ENCODE measurements at places on chromosomes 2 and 18. TPM values are rescaled to one million over a fixed set of nuclear protein-coding genes. Genes with fewer than 3 reads are reported as not detected.

GRCh38 chr2:96308248-96308647 lies 2.9 kb upstream of the SNRNP200 start:
- H3K36me3 ChIP-seq, result peaks cover 27% of the 10 kb centered on the region
- no peaks in the 10 kb centered on the region for H3K27me3 ChIP-seq
- no peak for DNase-seq
- H3K27ac ChIP-seq, result no peak overlapping the region
- H3K4me3 ChIP-seq, result no peak overlapping the region

DNA sequence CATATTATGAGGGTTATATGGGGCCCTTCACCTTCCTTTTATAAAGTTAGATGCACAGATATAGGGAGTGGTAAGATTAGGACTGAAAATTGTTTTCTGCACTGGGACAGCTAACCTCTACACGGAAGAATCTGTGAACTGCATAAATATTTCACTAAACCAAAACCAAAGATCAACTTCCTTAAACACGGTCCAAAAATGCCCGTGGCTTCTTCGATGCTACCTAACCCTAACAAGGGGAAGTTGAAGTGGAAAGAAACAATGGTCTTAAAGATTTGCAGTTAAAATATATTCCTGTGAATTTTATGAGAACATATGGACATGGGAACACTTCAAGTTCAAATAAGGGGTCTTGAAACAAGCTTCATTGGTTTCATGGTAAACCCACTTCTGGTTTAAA lies 33.3 kb upstream of the PAX3 start:
- H3K4me1 ChIP-seq, result no peaks in the 10 kb centered on the region
- H3K36me3 ChIP-seq, result no peaks in the 10 kb centered on the region
- no peak overlapping the region for H3K27ac ChIP-seq
- no peak overlapping the region for H3K4me3 ChIP-seq
- no peaks in the 10 kb centered on the region for H3K27me3 ChIP-seq
- DNase-seq, result no peak

GRCh38 chr18:42305869-42306593 lies 351.0 kb downstream of the PIK3C3 start:
- peaks cover 8% of the 10 kb centered on the region for H3K27me3 ChIP-seq
- no peak overlapping the region for H3K4me3 ChIP-seq
- no peaks in the 10 kb centered on the region for H3K36me3 ChIP-seq
- no peak overlapping the region for H3K27ac ChIP-seq
- H3K4me1 ChIP-seq, result no peaks in the 10 kb centered on the region

DNA sequence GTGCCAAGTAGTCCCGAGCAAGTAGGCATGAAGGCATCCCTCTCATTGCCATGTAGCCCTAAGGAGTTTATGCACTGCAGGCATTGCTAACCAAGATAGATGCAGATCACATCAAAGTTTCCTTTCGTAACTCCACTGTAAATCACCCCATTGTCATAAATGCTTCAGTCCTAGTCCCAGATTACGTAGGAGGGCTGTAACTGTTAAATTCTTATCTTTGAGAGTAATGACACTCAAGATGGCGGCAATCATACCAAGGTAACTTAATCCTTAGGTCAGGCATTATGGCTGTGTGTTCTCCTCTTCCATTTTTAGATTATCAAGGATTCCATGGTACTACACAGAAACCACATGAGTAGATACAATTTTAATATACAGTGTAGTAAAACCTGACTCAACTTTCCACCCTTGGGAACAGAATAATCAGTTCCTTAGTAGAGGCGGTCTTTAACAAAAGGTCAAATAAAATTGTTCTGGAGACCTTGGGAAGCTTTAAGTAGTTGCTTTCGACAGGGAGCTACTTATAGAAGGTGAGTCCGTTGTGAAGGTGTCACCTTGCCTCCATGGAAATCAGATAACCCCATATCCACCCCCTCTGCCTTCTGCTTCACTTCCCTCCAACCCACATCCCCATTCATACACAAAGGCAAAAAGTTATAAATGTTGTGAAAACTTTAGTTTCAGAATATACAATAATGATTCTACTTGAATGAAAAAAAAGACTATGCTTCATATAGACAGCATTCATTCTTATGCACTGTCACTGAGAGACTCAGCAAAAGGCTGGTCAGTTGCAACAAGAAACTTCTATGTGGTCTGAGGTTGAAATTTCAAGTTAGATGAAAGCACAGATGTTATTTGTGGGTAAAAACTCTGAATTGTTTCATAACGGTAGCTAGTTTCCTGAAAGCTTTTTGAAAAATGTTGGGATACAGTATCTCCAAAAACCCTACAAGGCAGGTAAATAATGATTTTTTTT lies 64.8 kb upstream of the GALNT5 start:
- peaks cover 16% of the 10 kb centered on the region for H3K4me1 ChIP-seq
- no peak overlapping the region for H3K4me3 ChIP-seq
- H3K27me3 ChIP-seq, result no peaks in the 10 kb centered on the region
- no peaks in the 10 kb centered on the region for H3K36me3 ChIP-seq
- DNase-seq, result no peak

DNA sequence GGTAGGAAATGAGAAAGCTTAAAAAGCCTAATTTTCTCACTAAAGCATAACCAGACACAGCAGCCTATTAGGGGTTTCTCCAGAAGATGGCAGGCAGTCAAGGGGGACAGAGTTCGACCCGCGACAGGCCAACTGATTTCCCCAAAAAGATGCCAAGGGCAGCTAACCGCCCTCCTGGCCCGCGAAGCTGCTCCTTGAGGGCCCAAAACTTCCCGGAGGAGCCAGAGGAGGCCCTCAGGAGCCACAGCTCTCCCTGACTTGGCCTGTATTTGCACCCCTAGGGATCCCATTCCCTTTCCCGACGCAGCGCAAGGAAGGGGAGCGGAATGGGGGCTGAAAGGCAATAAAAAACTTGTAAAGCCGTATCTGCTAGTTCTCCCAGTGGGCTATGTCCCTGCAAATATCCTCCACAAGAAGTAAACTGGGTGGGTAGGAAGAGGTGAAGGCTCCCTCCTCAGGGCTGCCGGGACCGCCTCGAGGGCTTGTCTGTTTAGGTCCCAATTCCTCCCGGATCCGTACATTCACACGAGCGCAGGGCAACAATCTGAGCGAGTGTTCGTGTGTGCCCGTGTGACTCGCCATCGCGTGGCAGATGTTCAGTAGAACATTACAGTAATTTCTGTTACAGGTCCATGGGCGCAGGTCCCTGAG lies 756 bp upstream of the NAGK start:
- peaks cover 31% of the 10 kb centered on the region for H3K4me1 ChIP-seq
- no peak for DNase-seq

DNA sequence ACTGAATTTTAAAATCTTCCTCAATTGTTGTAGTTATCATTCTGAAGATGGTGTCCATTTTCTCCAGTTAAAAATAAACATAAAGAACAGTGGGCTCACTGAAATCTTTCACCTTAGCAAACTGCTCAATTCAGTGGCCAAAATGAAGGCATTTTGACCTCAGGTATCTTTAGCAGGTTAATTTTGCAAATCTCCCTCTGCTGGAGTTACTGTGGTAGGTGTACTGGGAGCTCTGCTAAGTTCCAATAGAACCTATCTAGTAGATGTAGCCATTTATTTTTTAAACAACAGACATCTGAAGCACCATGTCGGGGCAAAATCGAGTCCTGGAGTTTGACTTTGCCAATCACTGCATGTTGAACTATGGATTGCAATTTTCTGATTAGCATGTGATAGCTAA lies 177.1 kb downstream of the IRS1 start:
- DNase-seq, result no peak
- no peaks in the 10 kb centered on the region for H3K27me3 ChIP-seq
- no peak overlapping the region for H3K4me3 ChIP-seq
- H3K36me3 ChIP-seq, result no peaks in the 10 kb centered on the region
- H3K27ac ChIP-seq, result no peak overlapping the region
- peaks cover 29% of the 10 kb centered on the region for H3K4me1 ChIP-seq

- no peaks in the 10 kb centered on the region for H3K4me1 ChIP-seq
- peaks cover 75% of the 10 kb centered on the region for H3K27me3 ChIP-seq
- no peaks in the 10 kb centered on the region for H3K36me3 ChIP-seq
- H3K27ac ChIP-seq, result no peak overlapping the region
- H3K4me3 ChIP-seq, result no peak overlapping the region
Measured at GRCh38 chr2:109411640-109412325, 202.0 kb downstream of the SEPTIN10 start.

DNA sequence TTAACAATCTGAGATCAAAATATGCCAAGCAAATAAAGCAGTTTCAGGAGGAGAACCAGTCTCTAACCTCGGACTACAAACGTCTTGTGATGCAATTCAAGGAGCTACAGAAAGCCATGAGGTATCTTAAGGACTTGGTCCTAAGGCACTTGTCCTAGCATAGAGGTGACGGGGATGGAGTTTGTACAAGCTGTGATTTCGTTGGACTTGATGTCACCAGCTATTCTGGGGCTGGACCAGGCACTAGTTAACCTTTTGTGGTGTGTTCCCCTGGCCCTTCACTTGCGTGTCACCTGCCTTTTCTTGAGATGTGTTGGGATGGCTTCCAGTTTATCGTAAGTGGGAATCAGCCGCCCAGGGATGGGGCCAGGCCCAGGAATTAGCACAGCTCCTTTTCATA lies 33.7 kb downstream of the OTOF start:
- no peak for DNase-seq
- H3K27me3 ChIP-seq, result no peaks in the 10 kb centered on the region
- no peaks in the 10 kb centered on the region for H3K36me3 ChIP-seq
- no peaks in the 10 kb centered on the region for H3K4me1 ChIP-seq
- no peak overlapping the region for H3K27ac ChIP-seq

DNA sequence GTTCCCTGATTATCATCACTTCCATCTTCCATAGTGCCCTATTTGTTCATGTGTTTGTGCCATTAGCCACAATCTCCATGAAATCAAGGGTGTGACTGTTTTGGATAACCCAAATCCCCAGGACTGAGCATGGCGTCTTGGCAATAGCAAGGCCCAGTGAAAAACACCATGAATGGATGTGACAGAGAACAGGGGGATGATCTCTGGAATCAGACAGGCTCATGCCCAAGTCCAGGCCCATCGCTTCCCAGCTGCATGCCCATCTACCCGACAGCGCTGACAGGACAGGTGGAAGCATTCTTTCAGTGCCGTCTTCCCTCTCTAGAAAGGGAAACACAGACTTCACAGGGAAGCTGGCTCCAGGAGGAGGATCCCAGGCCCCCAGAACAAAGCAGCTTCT lies 50.0 kb downstream of the HDLBP start:
- H3K4me3 ChIP-seq, result no peak overlapping the region
- H3K27me3 ChIP-seq, result no peaks in the 10 kb centered on the region

GRCh38 chr2:235908826-235909225 lies 259.4 kb downstream of the GBX2 start:
- no peaks in the 10 kb centered on the region for H3K27me3 ChIP-seq
- H3K4me3 ChIP-seq, result no peak overlapping the region
- no peak for DNase-seq
- H3K36me3 ChIP-seq, result peaks cover 4% of the 10 kb centered on the region
- H3K27ac ChIP-seq, result no peak overlapping the region
- H3K4me1 ChIP-seq, result no peaks in the 10 kb centered on the region

GRCh38 chr2:169221745-169222369 lies 140.5 kb downstream of the LRP2 start:
- no peaks in the 10 kb centered on the region for H3K4me1 ChIP-seq
- no peak overlapping the region for H3K4me3 ChIP-seq
- no peak for DNase-seq
- no peak overlapping the region for H3K27ac ChIP-seq
- H3K27me3 ChIP-seq, result no peaks in the 10 kb centered on the region

GRCh38 chr18:21129566-21130216 lies 18.1 kb upstream of the ROCK1 start:
- H3K4me3 ChIP-seq, result no peak overlapping the region
- no peaks in the 10 kb centered on the region for H3K27me3 ChIP-seq
- no peaks in the 10 kb centered on the region for H3K4me1 ChIP-seq
- no peak overlapping the region for H3K27ac ChIP-seq
- DNase-seq, result no peak

DNA sequence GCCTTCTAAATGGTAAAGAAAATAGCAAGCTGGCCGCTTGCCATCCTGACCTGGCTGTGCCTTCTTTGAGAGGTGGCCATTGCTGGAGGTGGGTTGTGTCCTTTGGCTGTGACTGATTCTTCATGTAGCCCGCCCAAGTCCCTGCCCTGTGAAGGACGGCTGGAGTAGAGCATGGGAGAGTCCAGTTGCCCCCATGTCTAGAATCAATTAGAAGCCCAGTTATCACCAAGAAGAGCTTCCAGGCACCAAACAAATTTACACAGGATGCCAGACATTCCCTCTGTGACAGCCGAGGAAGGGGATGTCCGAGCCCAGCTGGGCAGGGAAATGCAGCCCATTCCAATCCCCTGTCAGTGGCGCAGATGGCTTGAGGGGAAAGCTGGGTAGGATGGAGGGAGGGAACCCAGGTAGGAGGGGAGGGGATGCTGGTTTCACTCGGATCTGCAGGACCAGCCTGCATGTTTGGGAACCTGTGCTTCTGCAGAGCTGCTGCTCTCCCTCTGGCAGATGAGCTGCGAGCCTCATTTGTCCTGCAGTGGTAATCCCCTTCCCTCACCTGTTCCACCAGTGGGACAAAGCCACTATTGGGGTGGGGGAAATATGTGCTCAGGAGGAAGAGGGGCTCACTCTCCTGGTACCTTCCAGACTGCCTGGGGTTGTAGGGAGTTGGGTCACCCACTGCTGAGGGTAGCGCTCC lies 25.7 kb upstream of the ASB18 start:
- no peak overlapping the region for H3K27ac ChIP-seq
- H3K36me3 ChIP-seq, result no peaks in the 10 kb centered on the region
- H3K4me3 ChIP-seq, result no peak overlapping the region
- H3K27me3 ChIP-seq, result peaks cover 57% of the 10 kb centered on the region

DNA sequence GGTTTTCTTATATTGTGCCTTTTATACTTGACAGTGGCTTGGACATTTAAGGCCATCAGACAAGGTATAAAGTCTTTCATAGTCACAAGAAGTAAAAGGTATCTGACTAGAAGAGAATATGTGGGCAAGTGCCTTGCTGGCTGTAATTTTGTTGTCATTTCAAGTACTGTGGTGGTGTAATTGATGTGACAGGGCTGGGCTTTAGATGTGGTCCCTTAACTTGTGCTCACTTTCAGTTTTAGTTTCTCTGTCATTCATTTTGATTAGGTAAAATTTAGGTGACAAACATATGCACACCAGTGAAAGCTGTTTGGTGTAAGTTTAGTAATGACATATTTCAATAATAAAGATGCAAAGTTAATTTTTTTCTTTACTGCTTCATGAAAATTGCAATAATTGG lies 31.2 kb upstream of the TBR1 start:
- H3K4me3 ChIP-seq, result no peak overlapping the region
- H3K4me1 ChIP-seq, result no peaks in the 10 kb centered on the region
- no peaks in the 10 kb centered on the region for H3K36me3 ChIP-seq
- H3K27ac ChIP-seq, result no peak overlapping the region

DNA sequence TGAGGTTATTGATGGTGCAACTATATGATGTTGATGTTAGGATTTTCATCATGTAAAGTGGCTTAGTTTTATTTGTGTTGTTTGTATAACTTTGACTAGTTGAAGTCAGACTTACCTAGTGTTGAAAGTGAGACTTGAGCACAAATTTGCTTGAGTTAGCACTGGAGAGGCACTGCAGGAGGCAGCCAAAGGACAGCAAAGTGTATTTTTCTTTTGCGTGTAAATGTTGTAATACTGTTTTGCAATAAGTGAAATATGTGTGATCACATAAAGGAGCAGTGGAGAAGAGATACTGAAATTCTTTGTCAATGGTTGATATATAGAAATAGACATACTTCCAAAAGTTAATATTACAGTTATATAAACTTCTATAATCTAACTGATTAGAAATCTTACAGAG lies 332.0 kb upstream of the RAB12 start:
- H3K4me1 ChIP-seq, result peaks cover 14% of the 10 kb centered on the region
- H3K36me3 ChIP-seq, result no peaks in the 10 kb centered on the region
- DNase-seq, result no peak

FARP2 gene
- total RNA-seq, result 67.7 TPM

CABLES1 gene
- 16.2 TPM for total RNA-seq

C2orf78 gene
- total RNA-seq, result not detected

FLACC1 gene
- total RNA-seq, result 1.4 TPM

TWIST2 gene
- total RNA-seq, result not detected

LRP2 gene
- 0.66 TPM for total RNA-seq

CLEC4F gene
- total RNA-seq, result not detected

All from Calu3 (cell line).